ENCODE measurements at places on chromosomes 3 and 15.

GRCh38 chr3:194508491-194509453 lies 22.0 kb upstream of the ATP13A3 start:
- H3K36me3 ChIP-seq, result no peaks in the 10 kb centered on the region
- no peak overlapping the region for H3K4me3 ChIP-seq
- H3K4me1 ChIP-seq, result no peaks in the 10 kb centered on the region
- no peak overlapping the region for H3K27ac ChIP-seq
- no peaks in the 10 kb centered on the region for H3K27me3 ChIP-seq

- peak; percentile 15 for DNase-seq
- H3K4me1 ChIP-seq, result peaks cover 4% of the 10 kb centered on the region
- peaks cover 65% of the 10 kb centered on the region for H3K27me3 ChIP-seq
- peaks cover 1% of the 10 kb centered on the region for H3K36me3 ChIP-seq
- no peak overlapping the region for H3K27ac ChIP-seq
These were observed 251.1 kb downstream of the TJP1 start for GRCh38 chr15:29570948-29571791.

GRCh38 chr3:123332124-123332641 lies 116.7 kb downstream of the ADCY5 start:
- no peak overlapping the region for H3K4me3 ChIP-seq
- H3K4me1 ChIP-seq, result peaks cover 6% of the 10 kb centered on the region
- no peak for DNase-seq
- H3K27ac ChIP-seq, result no peak overlapping the region

DNA sequence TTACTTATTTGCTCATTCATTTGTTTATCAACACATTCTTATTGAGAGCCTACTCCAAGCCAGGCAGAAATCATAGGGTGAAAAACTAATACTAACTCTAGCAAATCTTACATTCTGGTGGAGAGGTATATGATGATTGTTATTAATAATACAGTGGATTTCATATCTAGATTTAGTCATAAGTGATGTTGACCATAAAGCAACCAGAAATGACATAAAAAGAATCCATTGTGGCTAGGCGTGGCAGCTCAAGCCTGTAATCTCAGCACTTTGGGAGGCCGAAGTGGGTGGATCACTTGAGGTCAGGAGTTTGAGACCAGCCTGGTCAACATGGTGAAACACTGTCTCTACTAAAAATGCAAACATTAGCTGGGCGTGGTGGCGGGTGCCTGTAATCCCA lies 26.2 kb upstream of the IL20RB start:
- H3K4me3 ChIP-seq, result no peak overlapping the region
- H3K27ac ChIP-seq, result peak overlapping the region; percentile 8
- H3K4me1 ChIP-seq, result peaks cover 54% of the 10 kb centered on the region
- H3K36me3 ChIP-seq, result peaks cover 40% of the 10 kb centered on the region
- DNase-seq, result no peak
- H3K27me3 ChIP-seq, result no peaks in the 10 kb centered on the region

- H3K4me1 ChIP-seq, result peaks cover 78% of the 10 kb centered on the region
- H3K27ac ChIP-seq, result peak overlapping the region; percentile 46
- H3K27me3 ChIP-seq, result no peaks in the 10 kb centered on the region
- peaks cover 8% of the 10 kb centered on the region for H3K36me3 ChIP-seq
- H3K4me3 ChIP-seq, result no peak overlapping the region
These were observed 6.8 kb upstream of the ANKRD28 start for GRCh38 chr3:15804553-15805095.

- H3K36me3 ChIP-seq, result peaks cover 61% of the 10 kb centered on the region
- no peak for DNase-seq
- H3K4me3 ChIP-seq, result no peak overlapping the region
- H3K27me3 ChIP-seq, result no peaks in the 10 kb centered on the region
- peaks cover 6% of the 10 kb centered on the region for H3K4me1 ChIP-seq
These were observed 33.5 kb downstream of the MLH1 start for GRCh38 chr3:37026851-37027250.

GRCh38 chr3:112090887-112091586 lies 4.8 kb downstream of the C3orf52 start:
- H3K4me3 ChIP-seq, result no peak overlapping the region
- peaks cover 32% of the 10 kb centered on the region for H3K4me1 ChIP-seq
- no peak for DNase-seq
- no peak overlapping the region for H3K27ac ChIP-seq

GRCh38 chr3:179192542-179192941 lies 44.4 kb downstream of the PIK3CA start:
- no peak overlapping the region for H3K27ac ChIP-seq
- peaks cover 63% of the 10 kb centered on the region for H3K4me1 ChIP-seq
- H3K36me3 ChIP-seq, result no peaks in the 10 kb centered on the region
- H3K27me3 ChIP-seq, result no peaks in the 10 kb centered on the region
- no peak for DNase-seq

GRCh38 chr3:185797993-185798830 lies 26.6 kb downstream of the IGF2BP2 start:
- no peaks in the 10 kb centered on the region for H3K36me3 ChIP-seq
- no peak for DNase-seq
- H3K4me1 ChIP-seq, result peaks cover 6% of the 10 kb centered on the region
- H3K4me3 ChIP-seq, result no peak overlapping the region
- no peak overlapping the region for H3K27ac ChIP-seq

DNA sequence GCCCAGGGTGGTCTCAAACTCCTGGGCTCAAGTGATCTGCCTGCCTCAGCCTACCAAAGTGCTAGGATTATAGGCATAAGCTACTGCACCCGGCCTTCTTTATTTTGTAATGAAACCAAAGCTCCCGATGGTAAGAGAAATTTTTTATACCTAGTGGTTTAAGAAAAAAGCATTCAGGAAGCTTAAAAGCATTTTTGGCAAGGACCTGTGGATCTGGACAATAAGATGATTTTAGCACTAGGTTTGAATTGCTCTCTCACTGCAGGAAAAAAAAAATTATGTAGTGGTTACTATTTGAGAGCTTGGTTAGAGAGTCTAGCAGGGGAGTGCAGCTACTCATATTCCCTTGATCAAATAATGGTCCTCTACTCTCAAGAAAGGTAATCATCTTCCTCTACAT lies 64.9 kb upstream of the PIK3R4 start:
- no peak overlapping the region for H3K4me3 ChIP-seq
- no peaks in the 10 kb centered on the region for H3K4me1 ChIP-seq
- peaks cover 2% of the 10 kb centered on the region for H3K27me3 ChIP-seq
- DNase-seq, result no peak
- H3K36me3 ChIP-seq, result no peaks in the 10 kb centered on the region
- no peak overlapping the region for H3K27ac ChIP-seq

DNA sequence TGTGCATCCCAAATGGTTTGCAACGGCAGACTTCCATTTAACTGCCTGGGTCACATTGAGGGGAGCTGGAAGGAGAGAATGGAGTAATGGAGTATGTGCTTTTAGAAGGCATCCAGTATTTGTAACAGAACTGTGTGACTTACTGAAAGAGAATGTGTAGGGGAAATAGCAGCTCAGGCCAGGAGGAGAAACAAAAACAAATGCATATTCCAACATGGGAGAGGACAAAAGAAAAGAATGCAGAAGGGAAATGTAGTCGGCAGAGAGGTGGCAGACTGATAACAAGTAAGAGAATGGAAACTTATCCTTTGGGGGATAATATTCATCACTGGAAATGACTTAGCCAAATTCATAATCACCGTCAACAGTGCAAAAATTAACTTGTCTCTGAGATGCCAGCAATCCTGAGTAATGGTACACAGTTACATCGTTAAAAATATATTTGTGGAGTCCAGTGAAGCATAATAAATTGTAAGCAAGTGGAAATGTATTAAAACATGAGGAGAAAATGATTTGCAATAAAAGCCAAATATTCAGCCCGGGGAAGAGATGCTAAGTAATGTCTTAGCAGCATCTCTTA lies 294.9 kb upstream of the SGO1 start:
- H3K27me3 ChIP-seq, result no peaks in the 10 kb centered on the region
- DNase-seq, result no peak
- peaks cover 2% of the 10 kb centered on the region for H3K36me3 ChIP-seq
- H3K4me3 ChIP-seq, result no peak overlapping the region

GRCh38 chr3:127723011-127723567 lies 50.3 kb downstream of the ABTB1 start:
- no peaks in the 10 kb centered on the region for H3K4me1 ChIP-seq
- no peak overlapping the region for H3K27ac ChIP-seq
- H3K36me3 ChIP-seq, result no peaks in the 10 kb centered on the region

GRCh38 chr3:140848666-140849065 lies 93.0 kb upstream of the SLC25A36 start:
- H3K36me3 ChIP-seq, result no peaks in the 10 kb centered on the region
- peaks cover 10% of the 10 kb centered on the region for H3K27me3 ChIP-seq
- H3K27ac ChIP-seq, result no peak overlapping the region
- no peak for DNase-seq
- no peak overlapping the region for H3K4me3 ChIP-seq

DNA sequence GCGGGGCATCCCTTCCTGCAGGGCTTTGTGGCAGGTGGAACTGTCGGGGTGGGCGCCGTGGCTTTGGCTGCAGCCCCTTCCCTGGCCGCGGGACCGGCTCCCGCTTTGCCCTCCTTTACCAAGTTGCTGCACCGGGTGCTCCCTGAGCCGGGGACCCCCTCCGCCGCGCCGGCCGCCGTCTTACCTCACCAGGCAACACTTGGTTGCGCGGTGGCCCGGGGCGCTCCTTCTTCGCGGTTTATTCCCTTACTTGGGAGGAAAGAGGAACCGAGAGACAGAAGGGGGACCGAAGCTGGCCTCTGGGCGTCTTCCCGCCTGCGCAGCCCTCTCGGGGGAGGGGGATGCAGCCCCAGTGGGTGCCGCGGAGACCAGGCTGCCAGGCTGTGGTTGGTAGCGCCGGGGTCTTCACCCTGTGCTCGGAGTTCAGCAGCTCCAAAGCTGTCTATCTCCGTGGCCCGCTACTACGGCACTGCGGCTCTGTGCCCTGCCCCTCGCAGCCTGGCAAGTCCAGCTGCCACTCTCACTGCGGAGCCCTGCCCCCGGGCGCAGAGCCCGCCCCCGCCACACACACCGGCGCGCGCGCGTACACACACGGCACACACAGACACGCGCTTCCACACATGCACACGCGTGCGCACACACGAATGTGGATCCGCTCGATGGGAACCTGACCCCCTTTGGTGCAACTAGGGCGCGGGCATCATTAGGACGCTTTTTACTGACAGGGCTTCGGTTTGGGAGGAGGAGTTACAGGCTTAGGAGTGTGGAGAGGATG lies at the start of gene DGKG:
Gene DGKG, minus strand, starts transcription at position 473 of the 775 bp plus-strand sequence. CDS start 41,775 bp downstream, outside the sequence.
- H3K27me3 ChIP-seq, result peaks cover 67% of the 10 kb centered on the region
- no peaks in the 10 kb centered on the region for H3K36me3 ChIP-seq
- H3K4me3 ChIP-seq, result peak within 1 kb of the TSS; percentile 65
- peak; percentile 27 for DNase-seq
- peaks cover 18% of the 10 kb centered on the region for H3K4me1 ChIP-seq

Data from activated naive CD8-positive, alpha-beta T cell treated with anti-CD3 and anti-CD28 coated beads, Interleukin-2, amount 50 U/mL, for 24 hours (primary cell).